ENCODE measurements at places on chromosomes 2 and 18.

DNA sequence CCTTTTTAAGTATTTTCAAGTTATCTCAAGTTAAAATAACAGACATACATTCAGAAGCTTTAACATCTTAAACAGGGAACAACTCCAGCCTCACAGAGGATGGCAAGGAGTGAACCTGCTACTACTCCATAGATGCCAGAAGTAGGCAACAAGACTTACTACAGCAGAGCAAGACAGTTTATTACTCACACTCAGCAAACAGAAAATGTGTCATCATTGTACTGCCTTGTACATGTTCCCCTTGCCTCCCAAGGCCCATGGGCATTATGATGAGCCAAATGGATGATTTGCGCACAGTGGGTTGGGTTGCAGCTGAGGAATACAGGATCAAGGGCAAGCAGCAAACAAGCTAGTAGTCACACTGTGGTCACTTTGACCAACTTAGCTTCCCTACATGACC is 80.6 kb upstream of the VRK2 start:
- DNase-seq = peak; percentile 20

DNA sequence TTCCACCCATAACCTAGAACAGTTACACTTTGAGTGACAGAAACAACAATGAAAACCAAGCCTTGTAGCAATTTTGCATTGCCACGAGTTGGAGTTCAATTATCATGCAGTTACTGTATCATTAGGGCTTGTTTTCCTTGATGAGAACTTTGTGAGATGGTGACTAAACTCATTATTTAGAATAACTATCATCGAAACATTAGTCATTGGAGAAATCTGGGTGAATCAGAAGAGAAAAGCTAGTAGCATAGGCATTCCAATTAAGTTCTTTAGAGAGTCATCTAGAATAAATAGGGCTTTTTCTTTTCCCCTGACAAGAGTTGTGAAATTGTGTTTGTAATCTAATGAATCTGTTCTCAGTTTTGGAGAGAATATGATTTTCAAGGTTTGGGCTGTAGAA is 122.8 kb upstream of the DOCK10 start:
- peak; percentile 5 for DNase-seq

- DNase-seq = peak; percentile 66
Observed at GRCh38 chr2:44596537-44597320, 235.0 kb downstream of the CAMKMT start.

- peak; percentile 65 for DNase-seq
Observed at GRCh38 chr18:59885579-59886163, 14.1 kb upstream of the PMAIP1 start.

- DNase-seq = peak; percentile 70
Observed at GRCh38 chr2:33051586-33052360, 105.0 kb downstream of the LTBP1 start.

- no peak for DNase-seq
Observed at GRCh38 chr18:25590456-25590855, 238.5 kb upstream of the ZNF521 start.

Measured in renal cortical epithelial cell (primary cell).